ENCODE measurements at places on chromosomes 2 and 18.

DNA sequence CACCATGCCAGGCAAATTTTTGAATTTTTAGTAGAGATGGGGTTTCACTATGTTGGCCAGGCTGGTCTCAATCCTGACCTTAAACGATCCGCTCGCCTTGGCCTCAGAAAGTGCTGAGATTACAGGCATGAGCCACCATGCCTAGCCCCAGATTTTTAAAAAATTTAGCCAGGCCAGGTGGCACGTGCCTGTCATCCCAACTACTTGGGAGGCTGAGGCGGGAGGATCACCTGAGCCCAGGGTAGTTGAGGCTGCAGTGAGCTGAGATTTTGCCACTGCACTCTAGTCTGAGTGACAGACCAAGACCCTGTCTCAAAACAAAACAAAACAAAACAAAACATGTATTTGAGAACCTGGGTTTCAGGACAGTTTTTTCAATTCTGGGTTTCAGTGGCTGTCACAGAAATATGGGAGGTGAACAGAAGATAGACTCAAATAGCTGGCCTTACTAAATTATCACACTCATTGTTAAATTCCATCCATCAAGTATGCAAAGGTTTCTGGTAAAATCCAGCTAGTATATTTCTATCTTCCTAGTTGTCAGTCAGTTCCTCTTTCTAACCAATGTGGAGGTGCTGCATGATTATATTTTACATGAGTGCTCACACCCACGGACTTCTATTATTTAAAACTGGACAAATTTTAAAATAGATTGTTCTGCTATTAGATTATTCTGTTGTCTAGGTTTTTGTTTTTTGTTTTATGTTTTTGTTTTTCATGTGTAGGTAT lies 5.4 kb downstream of the ALPG start:
- no peak for DNase-seq

GRCh38 chr2:45255563-45255962 lies 246.3 kb upstream of the SIX2 start:
- DNase-seq: no peak

GRCh38 chr2:10466801-10467200 lies 18.7 kb upstream of the ODC1 start:
- DNase-seq: no peak

DNA sequence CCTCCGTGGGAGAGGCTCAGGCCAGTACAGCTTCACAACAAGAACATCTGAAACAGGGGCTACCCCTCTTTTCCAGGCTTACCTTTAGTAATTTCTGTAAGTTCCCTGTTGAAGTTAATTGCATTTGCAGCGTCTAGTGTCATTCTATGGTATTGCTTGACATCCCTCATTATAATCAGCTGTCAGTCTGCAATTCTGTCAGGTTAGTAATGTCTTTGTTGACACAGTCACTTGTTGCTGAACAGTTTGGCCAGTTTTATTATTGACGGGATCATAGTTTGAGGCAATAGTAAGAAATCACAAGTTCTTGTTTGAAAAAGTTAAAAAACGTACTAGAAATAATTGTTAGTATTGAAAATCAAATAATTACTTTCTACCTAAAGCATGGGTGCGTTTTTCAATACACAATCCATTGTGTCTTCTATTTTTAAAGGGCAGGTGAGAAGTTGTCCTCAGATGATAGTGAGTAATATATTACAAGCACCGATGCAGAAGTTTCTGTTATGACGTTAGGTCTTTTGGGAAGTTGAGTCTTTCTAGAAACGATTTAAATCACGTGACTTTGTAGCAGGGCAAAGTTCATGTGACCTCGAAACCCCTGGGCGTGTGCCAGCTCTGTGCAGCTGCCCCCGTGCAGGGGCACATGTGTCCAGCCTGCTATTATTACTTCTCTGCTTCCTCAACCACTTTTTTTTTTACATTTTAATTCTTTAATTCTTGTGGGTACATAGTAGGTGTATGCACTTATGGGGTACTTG lies 49.5 kb upstream of the MBP start:
- no peak for DNase-seq

GRCh38 chr18:8705961-8706790 lies 820 bp downstream of the MTCL1 start:
- DNase-seq: no peak

- DNase-seq: no peak
Observed at GRCh38 chr2:236161082-236161462, 7.1 kb downstream of the GBX2 start.

DNA sequence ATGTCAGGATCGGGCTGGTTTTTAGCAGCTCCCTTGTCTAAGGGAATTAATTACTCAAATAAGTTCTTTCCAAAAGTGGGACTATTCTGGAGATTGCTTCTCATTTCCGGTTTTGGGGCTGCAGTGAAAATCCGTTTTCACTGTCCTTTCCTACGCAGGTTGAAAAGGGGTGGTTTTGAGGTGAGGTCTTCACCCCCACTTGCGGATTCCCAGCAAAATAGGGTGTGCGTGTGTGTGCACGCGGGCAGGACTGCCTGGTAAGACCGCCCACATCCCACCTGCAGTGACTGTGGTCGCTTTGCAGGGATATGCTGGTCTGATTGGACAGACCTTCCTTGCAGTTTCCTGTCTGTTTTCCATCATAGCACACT lies 472 bp upstream of the PLEKHM3 start:
- DNase-seq: no peak

- no peak for DNase-seq
Observed at GRCh38 chr2:199465390-199465789, 7.7 kb upstream of the SATB2 start.

- DNase-seq: no peak
Observed at GRCh38 chr2:239238839-239239606, 161.8 kb downstream of the HDAC4 start.

- DNase-seq: no peak
Observed at GRCh38 chr2:109397893-109398292, 215.9 kb downstream of the SEPTIN10 start.

DNA sequence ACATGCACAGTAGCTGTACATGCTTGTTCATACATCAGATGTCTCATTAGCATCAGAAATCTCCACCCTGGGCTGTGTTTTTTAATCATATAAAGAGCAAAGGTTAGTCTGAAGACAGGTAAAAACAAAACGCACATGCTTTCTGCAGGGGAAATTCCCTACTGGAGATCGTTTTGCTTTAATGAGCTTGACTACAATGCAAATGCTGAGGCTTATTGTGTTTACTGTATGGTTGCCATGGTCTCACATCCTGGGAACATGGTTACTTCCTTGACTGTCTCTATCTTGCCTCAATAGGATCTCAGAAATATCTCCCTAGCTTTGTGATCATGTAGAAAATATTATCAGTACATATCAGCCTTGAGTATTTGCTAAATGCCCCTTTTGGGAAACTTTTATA lies 336.5 kb upstream of the TFPI start:
- DNase-seq: no peak

DNA sequence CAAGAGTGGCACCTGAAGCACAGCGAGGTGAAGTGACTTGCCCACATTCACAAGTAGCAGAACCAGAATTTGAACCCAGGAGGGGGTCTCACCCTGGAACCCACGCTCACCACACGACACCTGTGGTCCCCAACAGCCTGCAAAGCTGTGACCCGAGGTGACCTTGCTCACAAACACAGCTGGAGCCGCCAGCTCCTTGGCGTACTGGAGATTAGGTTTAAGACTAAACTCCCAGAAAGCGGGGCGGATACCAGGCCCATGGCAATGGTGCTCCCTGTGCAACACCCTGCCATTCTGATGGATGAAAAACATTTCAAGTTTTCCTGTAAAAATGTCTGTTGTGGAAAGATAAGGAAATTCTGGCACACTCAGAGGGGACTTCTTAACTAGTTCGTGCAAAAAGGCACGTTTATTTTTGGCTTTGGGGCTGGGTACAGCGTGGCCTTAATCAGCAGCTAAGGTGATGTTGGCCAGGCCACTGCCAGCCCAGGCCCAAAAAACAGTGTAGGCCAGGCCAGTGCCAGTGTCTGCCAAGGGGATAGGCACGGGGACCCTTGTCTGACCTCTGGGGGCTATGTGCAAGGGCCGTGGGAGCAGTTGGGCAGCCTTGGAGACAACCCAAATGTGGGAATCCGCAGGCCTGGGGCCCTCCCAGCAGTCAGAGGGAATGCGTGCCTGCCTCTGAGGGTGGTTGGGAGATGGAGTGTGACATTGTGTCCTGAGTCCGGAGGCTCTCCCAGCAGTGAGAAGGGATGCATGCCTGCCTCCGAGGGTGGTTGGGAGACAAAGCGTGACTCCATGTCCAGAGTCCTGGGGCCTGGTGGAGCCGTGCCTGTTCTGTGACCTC lies 185.0 kb upstream of the HS6ST1 start:
- no peak for DNase-seq

- no peak for DNase-seq
Observed at GRCh38 chr2:149740490-149740889, 152.9 kb upstream of the MMADHC start.

GRCh38 chr18:23138471-23138870 lies 3.2 kb downstream of the CABLES1 start:
- no peak for DNase-seq
